ENCODE measurements at places on chromosomes 6 and 20.
A peak's percentile ranks its signal among the peaks of the same experiment; 100 is the strongest.

DNA sequence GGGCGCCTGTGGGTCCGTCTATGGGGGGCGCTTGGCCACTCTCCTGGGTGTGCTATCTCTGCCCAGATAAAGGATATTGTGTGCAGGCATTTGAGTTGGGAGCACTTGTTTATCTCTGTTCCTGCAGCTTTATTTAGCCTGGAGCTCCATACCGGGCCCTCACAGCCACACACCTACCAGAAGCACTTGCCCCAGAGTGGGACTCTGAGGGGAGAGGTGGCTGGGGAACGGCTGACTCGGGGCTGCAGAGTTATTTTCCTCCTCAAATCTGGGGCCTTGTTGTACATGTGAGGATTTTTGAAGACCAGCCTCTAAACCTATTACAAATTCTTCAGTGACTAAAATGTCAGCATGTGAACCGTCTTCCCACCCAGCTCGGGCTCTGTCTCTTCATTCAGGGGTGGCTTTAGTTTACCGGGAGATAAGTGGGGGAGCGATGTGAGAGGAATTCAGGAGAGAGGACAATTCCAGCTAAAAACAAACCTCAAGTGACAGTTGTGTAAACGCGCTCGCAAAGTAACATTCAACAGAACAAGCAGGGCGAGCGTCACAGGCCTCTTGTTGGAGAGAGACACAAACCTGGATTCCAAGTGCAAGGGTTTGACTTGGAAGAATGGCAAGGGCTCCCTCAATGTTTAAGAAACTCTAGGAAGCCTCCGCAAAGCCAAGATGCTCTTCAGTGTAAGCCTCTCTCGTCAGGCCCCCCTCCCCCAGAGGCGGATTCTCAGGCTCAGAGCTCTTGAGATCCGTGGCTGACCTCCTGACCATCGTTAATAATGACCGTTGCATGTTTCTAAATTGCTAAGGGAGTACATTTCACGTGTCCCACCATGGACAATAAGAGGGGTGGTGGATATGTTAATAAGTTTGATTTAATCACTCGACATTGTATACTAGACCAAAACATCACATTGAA, 548.9 kb downstream of the QKI start:
- DNase-seq: no peak

DNA sequence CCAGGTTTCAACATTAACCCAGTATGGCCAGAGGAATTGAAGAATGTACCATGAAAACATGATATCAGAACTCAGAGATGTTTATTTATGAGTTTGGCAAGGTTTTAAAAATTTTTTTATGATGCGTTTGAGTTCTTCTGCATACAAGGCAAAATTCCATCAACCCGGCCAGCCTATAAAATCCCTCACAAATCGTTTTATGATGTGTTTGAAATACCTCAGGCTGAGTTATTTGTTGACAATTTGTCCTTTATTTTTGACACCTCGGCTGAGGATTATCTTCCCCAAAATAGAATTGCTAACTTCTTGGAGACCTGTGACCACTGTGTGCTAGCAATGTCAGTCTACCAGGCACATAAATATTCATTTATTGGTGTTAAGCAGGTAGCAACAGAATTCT, 91.9 kb upstream of the SLC24A3 start:
- no peak for DNase-seq

- no peak for DNase-seq
These were observed 1.5 kb upstream of the GOPC start for GRCh38 chr6:117603821-117604220.

DNA sequence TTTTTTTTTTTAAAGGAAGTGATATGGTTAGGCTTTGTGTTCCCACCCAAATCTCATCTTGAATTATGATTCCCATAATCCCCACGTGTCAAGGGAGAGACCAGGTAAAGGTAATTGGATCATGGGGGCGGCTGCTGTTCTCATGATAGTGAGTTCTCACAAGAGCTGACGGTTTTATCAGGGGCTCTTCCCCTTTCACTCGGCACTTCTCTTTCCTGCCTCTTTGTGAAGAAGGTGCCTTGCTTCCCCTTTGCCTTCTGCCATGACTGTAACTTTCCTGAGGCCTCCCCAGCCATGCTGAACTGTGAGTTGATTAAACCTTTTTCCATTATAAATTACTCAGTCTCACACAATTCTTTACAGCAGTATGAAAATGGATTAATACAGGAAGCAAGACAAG, 64.3 kb downstream of the ZFP64 start:
- no peak for DNase-seq

DNA sequence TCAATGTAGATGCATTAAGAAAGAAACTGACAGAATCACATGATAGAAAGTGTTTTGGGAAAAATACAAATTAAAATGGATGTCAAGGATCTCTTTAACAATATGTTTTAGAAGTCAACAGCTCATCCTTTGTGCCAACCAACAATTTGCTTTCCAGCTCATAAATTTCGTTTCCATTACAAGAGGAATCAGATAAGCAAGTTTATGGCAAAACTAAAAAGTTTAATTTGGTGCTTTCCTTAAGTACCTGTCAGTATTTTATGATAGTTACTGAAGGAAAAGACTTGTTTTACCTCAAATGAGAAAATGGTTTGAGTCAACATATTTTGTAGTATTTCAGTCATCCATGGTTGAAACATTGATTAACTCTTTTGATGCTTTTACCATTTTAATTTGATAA, 130.0 kb downstream of the CDKAL1 start:
- no peak for DNase-seq

DNA sequence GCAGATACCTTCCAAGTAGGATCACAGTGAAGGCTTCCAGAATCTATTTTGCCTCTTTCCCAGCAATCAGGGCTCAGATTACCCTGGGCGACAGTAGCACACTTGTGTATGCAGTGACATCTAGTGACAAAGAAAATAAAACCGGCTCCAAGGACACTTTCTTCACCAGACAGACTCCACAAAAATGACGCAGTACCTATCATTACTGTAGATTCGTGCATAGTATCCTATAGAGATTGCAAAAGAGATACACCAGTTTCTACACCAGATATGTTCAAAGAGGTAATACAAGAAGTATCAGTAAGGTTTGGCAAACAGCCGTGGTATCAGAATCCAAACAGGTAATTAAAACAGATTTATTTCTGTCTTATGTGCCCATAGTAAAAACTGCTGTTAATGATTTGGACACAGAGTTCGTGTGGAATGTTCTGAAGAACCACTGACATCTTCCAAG, 600.4 kb upstream of the JAG1 start:
- no peak for DNase-seq

GRCh38 chr6:43943099-43943766, 173.2 kb downstream of the VEGFA start:
- no peak for DNase-seq

DNA sequence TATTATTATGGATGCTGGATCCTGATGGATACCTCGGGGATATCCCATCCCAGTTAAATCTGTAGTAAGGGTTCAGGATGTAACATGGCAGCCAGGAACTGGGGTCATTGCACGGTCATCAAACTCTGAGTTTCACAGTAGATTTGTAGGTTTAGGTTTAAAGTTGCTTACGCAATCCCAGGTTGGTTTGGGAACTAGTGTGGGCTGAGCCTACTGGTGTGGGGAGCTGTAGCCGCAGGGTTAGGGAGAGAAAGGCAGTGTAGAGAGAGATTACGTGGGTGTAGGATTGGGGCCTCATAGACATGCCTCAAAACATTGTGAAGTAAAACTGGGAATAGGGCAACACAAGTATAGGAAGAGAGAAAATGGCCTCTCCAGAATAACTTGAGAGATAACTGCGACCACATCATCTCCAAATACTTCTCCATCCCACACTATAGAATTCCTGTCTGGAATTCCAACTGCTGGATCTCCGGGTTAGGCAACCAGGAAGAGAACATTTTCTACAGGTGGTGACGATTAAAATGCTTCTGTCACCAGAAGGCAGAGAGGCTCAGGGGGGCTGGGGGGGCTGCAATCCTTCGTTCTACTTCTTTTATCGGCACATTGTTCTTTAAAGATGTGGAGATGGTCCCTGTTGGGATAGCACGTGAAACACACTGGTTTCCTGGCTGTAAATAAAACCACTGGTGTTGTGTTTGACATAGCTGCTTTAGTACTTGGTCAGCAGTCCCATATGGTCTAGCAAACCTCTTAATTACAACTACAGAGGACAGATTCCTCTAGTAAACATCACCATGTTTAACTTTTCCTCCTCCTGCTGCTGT, 44.9 kb upstream of the TMEM170B start:
- DNase-seq: no peak

DNA sequence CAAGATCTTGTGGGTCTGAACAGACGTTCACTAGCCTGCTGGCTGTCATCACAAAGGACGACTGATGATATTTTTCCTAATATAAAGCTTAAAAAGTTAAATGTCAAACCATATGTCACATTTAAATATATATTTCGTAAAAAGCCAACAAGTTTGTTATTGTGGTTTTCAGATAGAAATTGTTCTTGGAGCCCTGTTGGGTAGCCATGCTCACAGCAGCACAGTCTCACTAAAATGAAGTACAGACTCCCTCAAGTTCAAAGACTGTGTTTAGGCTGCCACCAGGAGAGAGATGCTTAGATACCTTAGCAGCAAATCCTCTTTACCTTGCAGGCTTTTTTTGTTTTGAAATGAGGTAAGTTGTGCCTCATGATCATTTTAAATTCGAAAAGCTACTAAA, 17.8 kb downstream of the EEF1E1 start:
- no peak for DNase-seq

DNA sequence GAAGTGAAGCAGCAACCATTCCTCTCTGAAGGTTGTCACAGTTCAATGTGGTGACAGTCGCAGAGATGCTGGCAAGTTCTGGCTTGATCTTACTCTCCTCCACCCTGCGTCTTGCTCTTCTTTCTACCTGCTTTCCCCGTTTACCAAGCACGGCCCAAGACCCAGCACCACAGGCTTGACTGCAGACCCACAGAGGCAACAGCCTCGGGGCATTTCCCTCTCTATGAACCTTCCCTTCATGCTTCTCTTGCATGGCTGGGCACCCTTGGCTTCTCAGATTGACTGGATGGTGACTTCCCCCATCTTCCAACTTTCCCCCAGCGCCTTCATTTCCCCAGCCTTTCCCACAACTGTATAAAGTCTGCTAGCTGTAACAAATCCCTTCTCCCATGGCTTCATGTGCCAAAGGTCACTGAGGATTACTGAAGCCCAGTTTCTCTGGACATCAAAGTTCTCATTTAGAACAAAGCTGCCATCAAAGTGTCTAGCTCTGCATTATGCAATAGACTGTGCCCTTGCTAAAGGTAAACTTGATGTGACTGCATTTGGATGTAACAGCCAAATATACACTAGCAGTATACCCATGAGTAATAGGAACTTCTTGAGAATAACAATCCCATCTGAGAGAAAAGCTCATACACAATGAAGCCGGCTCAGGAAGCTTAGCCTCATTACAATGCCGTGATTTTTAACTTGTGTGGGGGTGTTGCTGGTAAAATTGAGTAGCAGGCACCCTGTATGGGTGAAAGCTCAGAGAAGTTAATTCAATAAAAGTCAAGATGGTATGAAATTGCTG, 723.1 kb upstream of the FLRT3 start:
- no peak for DNase-seq

DNA sequence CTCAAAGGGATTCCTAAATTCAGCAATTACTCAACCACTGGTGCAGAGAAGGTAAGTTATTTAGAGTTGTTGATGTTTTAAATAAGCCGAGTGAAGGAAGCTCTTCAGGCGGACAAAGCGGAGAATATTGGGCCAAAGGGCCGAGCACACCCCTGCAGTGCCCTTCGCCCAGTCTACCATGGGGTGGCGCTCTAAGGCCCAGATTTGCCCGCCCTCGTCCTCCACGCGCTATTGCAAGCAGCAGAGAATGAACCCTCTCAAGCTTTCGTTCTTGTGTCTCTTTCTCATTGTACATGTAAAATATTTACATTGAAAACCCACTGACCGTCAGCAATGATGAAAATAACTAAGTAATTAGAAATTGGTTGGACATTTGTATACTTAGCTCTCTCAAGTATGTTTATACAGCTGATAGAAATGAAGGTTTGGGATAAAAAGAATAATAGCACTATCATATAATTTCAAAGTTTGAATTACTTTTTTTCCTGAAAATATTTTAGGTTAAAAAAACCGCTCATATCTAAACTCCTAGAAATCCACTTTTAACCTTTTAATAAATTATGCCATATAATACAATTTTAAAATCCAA, 195.0 kb upstream of the CEP162 start:
- DNase-seq: no peak

DNA sequence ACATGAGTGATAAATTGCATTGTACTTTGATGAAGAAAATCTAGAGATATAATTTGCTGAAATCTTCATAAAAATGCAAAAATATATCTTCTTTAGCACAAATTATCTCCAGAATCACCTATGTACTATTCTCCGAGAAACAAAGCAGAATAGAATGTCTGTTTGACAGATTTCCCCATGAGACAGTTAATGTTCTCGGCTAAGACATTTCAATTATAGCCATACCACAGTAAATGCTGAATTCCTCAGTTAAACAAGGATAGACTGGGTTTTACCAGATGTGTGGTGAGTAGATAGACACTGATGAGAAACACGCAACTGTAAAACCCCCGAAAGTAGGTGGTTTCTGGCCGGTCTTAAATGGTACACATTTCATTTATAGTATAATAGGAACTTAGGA, 69.8 kb downstream of the SNAP25 start:
- DNase-seq: no peak

GRCh38 chr6:145562771-145563615, 172.3 kb downstream of the EPM2A start:
- DNase-seq: no peak

- DNase-seq: no peak
These were observed 49.6 kb downstream of the DSTN start for GRCh38 chr20:17619351-17620093.

DNA sequence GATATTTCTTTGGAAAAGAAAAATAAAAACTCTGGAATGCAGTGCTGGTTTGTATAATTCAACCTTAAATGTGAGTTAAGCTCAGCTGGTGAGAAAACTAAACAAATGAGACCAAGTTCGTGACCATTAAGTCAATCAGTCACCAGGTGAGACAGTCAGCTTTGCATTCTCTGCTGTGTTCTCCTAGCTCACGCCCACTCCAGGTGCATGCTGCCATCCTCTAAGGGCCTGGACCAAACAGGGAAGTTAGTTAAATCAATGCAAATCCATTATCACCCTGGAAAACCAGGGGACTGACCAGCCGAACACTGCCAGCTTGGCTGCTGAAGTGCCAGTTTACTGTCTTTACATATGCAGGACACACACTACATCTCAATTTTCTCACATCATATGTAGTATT, 7.2 kb downstream of the TPBG start:
- no peak for DNase-seq

- no peak for DNase-seq
These were observed 140 bp downstream of the ADA start for GRCh38 chr20:44651434-44651683.

GRCh38 chr20:63005862-63006539, 763 bp downstream of the BHLHE23 start:
- peak; percentile 27 for DNase-seq

DNA sequence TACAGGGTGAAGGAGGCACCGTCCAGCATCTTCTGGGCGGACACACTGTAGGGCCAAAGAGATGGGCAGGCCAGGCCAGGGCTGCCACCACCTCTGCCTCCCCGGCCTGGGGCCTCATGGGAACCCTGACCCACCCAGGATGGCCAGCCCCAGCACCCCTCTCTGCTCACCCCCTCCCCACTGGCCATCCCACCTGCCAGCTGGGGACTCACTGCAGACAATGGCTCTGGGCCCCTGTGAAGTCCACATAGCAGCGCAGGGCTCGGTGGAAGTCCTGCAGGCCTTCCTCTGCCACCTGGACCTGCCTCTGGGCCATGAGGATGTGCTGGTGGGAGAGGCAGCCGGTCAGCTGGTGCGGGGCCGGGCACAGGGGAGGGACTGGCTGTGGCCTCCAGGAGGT, 3.6 kb upstream of the C20orf144 start:
- DNase-seq: no peak

GRCh38 chr6:90934081-90934480, 347.2 kb upstream of the MAP3K7 start:
- no peak for DNase-seq

Data from CD4-positive, CD25-positive, alpha-beta regulatory T cell (primary cell).